Right atrium auricular region (tissue), 2 donors: ENCODE measurements at places on chromosomes 4 and X. TPM values are rescaled to one million over a fixed set of nuclear protein-coding genes. Genes with fewer than 3 reads are reported as not detected.

CT45A10 gene
- total RNA-seq: not detected

C4orf36 gene
- not detected for total RNA-seq

ZNF157 gene
- 0.19 TPM for total RNA-seq

CCKAR gene
- not detected for total RNA-seq

CDKL2 gene
- total RNA-seq: 0.51 TPM

GRCh38 chrX:18016941-18017340, 155.8 kb upstream of the RAI2 start:
- DNase-seq: no peak

DNA sequence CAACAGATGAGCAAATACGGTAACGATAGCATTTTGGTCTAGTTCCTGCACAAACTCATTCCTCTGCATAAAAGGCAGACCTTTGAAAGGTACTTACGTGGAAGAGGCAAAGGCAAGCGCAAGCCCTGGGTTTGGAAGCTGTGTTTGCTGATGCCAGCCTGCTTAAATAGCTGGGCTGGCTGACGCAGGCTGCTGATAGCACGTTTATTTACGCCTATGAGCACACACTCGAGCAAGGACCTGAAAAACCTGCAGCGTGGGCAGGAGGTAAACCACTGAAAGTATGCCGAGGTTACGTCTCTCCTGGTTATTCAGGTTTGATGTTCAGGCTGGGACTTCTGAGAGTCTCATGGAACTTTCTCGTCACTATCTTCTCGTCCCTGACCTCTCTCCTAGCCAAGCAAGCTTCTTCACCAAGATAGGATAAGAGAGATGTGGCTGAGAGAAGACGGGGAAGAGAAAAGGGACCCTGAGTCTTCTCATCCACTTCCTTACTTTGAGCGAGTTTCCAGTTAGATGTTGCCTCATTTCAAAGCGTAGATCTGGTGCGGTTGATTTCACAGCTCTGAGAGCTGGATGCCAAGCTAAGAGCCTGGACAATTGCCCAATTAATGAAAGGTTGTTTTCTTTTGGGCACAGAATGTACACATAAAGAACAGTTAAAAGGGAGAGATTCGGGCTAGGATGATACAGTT, at the start of gene HOPX:
Gene HOPX (minus strand): TSS at position 139 of the 695 bp plus-strand sequence. CDS start 23,480 bp downstream, outside the sequence.
- DNase-seq: peak; percentile 60

DNA sequence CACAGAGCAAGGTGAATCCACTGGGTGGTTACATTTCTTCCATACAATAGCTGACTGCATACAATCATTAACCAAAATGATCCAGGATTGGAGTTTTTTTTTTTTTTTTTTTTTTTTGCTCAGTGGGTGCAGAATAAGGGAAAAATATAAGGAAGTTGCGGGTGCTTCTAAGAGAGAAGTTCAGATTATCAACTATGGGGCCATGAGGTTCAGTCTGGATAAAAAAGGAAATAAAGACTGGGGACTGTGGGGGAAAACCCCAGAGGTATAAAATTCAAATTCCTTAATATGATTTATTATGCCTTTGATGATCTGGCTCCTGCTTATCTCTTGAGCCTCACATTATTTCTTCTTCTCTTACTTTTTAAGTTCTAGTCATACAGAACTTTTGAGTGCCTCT, 5.9 kb upstream of the EIF1AX start:
- no peak for DNase-seq
